ENCODE measurements at places on chromosomes 3 and 15.

GRCh38 chr3:77943598-77943997 is 903.7 kb downstream of the ROBO2 start:
- DNase-seq = no peak

DNA sequence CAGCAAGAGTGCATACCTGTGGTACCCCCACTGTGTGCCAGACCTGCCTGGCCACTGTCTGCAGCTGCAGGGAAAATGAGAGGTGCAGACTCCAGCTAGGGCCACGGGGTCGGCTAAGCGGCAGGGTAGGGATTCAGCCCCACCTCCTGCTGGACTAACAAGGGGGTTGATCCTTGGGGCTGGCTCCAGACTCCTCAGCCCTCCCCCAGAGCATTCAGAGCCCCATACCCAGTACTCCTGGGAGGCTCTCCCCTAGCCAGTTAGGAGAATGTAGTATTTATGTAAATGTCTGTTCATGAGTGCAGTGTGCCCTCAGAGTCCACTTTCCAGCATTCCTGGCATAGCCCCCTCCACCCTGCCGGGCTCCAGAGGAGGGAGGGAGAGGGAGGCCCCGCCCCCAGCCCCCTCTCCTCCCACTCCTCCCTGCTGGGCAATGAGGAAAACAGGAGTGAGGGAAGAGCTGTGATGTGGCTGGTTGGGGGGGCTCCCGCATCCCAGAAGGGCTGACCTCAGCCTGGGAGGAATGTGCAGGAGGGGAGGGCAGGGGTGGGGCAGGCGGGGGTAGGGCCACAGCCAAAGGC is 4.5 kb upstream of the SEMA3B start:
- no peak for DNase-seq

GRCh38 chr3:81472600-81473362 is 288.7 kb downstream of the GBE1 start:
- no peak for DNase-seq

GRCh38 chr15:78679089-78679511 is 38.1 kb upstream of the CHRNB4 start:
- no peak for DNase-seq

- DNase-seq = no peak
Measured at GRCh38 chr15:36658898-36659639, 79.6 kb downstream of the CDIN1 start.

GRCh38 chr3:139771331-139771730 is 93.6 kb upstream of the NMNAT3 start:
- no peak for DNase-seq

All from activated naive CD4-positive, alpha-beta T cell treated with anti-CD3 and anti-CD28 coated beads, Interleukin-2, amount 50 U/mL, for 72 hours (primary cell).